ENCODE measurements at places on chromosomes 7 and 10.

- no peak for DNase-seq
Measured at GRCh38 chr7:101546308-101546936, 82.7 kb downstream of the MYL10 start.

- no peak for DNase-seq
Measured at GRCh38 chr7:32583791-32584190, 88.5 kb downstream of the AVL9 start.

DNA sequence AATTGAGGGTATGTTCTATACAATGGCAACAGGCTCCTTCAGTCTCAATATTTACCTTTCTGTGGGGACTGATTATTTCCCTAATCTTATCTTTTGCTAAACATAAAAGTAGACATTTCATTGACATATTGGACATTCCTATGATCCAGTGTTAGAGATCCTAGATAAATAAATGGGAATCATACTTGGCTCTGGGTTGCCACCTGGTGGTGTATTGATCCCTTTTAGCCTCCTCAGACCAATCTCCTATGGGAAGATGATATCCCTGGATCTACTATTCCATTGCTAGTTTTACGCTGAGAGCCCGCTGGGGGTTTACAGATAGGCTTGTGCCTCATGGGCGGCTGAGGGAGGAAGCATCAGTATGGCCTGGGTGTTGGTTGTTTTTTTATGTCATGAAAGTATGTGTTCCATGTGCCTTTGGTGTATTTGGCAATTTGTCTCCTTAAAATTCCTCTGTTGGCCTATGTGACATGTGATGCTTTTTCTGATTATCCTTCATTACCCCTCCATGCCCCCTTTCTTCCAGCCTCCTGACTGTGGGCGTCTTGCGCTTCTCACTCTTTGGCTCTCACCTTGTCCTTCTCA is 18.8 kb downstream of the CELF2 start:
- DNase-seq, result no peak

- no peak for DNase-seq
Measured at GRCh38 chr10:113882240-113882639, 27.8 kb downstream of the NHLRC2 start.

GRCh38 chr10:45282061-45282460 is 33.3 kb downstream of the OR13A1 start:
- no peak for DNase-seq

- no peak for DNase-seq
Measured at GRCh38 chr7:132486274-132486610, 90.0 kb downstream of the PLXNA4 start.

- DNase-seq, result no peak
Measured at GRCh38 chr10:125107166-125107949, 53.0 kb downstream of the CTBP2 start.

DNA sequence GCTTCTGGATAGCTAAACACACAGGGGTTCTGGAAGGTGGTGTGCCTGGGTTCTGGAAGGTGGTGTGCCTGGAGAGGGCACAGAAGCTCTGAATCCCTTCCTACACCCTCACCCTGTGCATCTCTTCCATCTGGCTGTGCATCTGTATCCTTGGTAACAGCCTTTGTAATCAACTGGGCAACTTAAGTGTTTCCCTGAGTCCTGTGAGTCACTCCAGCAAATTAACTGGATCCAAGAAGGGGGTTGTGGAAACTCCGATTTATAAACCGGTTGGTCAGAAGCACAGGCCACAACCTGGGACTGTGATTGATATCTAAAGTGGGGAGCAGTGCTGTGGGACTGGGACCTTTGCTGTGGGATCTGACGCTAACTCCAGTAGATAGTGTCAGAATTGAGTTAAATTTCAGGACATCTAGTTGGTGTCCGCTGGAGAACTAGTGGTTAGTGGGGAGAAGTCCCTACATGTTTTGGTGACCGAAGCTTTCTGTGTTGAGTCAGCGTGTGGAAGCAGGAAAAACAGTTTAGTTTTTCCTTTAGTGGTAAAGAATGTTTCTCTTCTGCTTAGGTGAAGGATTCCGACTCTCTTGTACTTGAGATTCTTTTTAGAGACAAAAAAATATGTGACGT is 228.1 kb downstream of the BMPER start:
- DNase-seq, result no peak

DNA sequence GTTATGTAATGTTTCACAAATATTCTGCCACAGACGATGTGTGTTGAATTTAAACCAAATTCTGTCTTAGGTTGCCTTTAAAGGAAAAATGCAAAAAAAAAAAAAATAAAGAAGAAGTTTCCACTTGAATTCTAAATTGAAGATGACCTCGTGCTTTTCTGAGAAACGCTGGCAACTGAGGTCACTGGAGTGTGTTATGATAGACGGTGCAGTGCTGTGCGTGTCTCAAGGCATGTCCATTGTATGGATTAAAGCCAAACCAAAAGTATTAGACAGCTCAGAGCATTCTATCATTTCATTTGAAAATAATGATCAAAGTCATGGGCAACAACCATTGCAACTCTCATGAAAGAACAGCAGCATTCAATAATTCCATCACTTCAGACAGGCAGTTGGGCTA is 483.9 kb downstream of the GRM8 start:
- DNase-seq, result no peak

DNA sequence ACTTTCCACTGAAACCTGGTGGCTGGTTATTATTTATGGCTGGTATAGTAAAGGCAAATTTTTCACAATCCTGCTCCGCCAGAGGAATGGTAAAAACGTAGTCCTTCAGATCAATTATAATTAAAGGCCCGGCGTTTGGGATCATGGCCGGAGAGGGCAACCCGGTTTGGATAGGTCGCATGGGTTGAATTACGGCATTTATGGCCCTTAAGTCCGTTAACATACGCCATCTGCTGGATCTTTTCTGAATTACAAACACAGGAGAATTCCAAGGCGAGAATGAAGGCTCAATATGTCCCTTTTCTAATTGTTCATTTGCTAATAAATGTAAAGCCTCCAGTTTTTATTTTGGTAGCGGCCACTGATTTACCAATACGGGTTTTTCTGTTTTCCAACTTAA is 11.3 kb upstream of the TAS2R3 start:
- no peak for DNase-seq

DNA sequence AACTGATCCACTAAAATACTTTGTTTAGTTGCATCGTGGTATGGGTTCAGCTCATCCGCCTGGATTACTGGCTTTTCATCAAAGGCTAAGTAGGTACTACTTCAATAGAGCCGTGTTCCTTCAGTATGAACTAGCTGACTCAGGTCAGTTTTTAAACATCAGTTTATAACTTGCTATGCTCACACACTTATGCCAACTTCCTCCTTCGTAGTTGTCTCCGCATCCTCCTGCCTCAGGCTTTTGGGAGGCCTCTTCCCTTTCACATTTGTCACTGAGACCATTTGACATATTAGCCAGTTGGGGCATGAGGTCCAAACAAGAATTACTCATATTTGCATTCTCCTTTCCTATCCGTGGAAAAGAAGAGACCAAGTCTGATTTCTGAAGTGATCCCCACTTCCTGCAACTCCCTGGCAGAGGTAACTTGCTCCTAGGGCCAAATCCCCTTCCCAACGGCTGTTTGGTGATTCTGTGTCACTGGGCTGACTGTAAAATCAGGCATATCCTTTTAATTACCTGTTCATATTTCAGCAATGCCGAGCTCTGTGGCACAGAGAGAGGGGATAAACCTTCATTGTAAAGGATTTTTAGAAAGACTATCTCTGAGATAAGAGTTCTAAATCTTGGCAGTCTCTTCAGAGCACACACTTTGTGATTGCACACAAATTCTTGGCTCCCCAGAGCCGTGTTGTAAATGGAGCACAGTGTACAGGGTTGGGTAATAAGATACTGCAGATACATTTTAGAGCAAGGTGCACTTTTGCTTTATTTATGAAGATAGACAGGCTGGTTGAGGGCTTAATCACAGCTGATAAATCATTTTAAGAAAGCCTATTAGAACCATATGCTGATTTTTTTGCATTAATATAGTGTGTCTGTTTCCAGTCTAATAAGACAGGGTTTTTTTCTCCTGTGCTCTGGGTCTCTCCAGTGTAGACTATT is 108.0 kb downstream of the CREB5 start:
- DNase-seq, result no peak

- DNase-seq, result no peak
Measured at GRCh38 chr10:108840944-108841343, 1082.4 kb downstream of the XPNPEP1 start.

DNA sequence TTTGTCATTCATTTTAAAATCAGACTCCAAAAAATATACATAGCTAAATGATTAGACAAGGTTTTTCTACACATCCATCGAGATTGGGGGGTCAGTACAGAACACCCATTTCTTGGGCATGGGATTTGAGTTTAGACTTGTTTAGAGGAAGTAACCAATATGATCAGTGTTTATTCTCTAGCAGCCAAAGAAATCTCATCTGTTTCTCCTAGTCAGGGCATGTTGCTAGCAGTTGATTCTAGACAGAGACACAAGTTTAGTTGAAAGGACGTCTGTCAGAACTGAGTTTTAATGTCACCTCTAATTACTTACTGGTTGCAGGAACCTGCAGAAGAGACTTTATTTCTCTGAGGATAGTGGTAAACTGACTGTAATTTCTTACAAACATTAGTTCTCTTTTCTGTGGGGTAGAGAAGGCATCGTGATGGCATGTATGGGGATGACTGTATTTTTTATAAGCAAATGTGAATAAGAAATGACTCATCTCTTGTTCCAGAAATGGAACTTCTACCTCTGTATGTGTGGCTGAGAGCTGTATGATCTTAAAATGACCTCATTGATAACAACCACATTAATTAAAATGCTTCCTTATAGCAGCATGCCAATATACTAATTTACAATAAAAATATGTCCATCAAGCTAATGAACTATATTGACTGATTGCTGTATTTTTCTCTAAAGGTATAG is 30.6 kb upstream of the RHOBTB1 start:
- no peak for DNase-seq

DNA sequence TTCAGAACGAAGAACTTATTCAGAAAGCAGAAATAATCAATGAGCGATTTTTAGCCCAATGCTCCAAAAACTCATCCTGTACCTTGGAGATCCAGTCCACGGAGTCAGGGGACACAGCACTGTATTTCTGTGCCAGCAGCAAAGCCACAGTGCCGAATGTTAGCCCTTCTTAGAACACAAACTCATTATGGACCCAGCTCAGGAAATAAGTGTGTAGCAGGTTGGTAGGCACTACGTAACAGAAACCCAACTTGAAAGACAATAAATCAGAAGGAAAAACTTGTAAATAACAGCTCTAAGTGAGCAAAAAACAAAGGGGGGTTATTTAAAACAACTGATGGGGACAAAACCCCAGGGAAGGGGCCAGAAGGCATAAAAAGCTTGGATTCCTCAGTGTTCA is 112.0 kb upstream of the PRSS1 start:
- no peak for DNase-seq

- no peak for DNase-seq
Measured at GRCh38 chr7:150979713-150980390, 1.7 kb upstream of the KCNH2 start.

DNA sequence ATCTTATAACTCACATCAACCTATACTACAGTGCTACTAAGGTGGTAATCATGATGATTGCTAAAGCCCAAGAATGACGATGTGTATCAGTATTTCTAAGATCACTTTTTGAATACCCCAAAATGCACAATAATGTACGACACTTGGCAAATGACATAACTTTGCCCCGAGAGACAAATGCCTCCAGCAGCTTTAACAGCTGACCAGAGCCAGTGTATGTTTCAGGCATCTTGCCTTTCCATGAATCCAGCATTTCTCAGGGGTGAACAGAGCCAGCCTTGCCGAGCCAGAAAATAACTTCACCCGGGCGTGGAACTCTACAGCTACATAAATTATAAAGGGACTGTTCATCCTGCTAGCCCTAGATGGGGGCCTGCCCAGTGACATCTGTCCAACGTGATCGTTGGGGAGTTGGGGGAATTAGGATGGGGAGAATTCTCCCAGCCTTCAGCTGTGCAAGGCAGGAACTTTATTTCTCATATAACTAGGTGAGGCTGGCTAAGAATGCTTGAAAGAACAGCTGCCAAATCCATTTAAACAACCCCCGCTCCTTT is 1.8 kb downstream of the IGFBP3 start:
- no peak for DNase-seq

DNA sequence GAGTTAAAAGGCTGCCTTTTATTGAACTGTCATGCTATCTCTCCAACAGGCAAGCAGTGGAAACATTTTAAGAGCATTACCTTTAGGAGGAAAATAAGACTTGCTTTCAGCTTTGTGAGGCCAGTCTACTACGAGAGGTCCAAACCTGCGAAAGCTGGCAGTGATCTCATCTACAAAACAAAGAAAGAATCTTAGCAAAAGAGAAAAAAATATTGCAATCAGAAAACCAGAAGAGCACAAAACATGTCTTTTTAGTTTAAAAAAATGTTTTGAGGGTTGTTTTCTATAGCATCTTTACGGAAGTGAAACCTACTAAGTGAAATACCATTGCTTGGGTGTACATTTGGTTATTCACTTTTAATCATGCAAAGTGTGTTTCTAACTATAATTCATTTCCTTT is 147.9 kb downstream of the CPEB3 start:
- no peak for DNase-seq

GRCh38 chr7:107180378-107180777 is 11.6 kb downstream of the HBP1 start:
- peak; percentile 13 for DNase-seq

GRCh38 chr7:42702647-42703046 is 209.2 kb downstream of the C7orf25 start:
- no peak for DNase-seq

- DNase-seq, result no peak
Measured at GRCh38 chr7:55594414-55594813, 22.1 kb upstream of the VOPP1 start.

DNA sequence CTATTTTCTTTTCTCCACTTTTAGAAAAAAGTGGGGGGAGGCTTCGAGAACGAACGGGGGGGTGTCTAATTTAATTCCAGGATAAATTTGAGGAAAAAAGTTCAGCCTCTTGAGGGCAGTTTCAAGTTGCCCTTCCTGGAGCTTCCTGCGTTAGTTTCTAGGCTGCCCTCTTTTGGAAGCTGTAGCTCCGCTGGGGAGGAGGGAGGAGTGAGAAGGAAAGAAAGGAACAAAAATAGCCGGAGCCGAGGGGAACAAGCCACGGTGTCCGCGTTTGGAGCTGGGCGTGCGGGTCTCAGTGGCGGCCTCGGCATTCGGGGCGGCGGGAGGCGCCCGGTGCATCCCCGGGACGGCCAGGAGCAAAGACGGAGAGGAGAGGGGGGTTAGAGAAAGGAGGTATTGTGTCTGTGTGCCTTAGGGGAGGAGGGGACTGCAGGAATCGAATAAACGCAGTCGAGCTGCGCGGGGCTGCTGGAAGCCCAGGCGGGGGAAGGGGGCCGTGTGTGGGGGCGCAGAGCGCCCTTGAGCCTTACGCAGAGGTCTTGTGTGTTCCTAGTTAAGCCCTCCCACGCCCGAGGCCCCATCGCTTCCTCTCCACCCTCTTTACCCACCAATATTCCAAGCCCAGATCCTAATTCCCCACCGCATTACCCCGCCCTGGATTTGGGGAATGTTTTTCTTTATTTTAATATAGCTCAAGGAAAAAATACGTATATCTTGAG is 2.0 kb upstream of the TNRC18 start:
- no peak for DNase-seq

GRCh38 chr10:80894797-80895467 is 357.2 kb downstream of the SH2D4B start:
- DNase-seq, result no peak

- no peak for DNase-seq
Measured at GRCh38 chr7:47844311-47844710, 104.0 kb downstream of the PKD1L1 start.

All from stimulated activated CD4-positive, alpha-beta T cell treated with anti-CD3 and anti-CD28 coated beads, Interleukin-1b, Interleukin-23, amount 100 ng/mL, for 1 hour (primary cell).